ENCODE measurements at places on chromosomes 2 and 18.

GRCh38 chr18:78587096-78587495, 392.5 kb upstream of the SALL3 start:
- no peak for DNase-seq

DNA sequence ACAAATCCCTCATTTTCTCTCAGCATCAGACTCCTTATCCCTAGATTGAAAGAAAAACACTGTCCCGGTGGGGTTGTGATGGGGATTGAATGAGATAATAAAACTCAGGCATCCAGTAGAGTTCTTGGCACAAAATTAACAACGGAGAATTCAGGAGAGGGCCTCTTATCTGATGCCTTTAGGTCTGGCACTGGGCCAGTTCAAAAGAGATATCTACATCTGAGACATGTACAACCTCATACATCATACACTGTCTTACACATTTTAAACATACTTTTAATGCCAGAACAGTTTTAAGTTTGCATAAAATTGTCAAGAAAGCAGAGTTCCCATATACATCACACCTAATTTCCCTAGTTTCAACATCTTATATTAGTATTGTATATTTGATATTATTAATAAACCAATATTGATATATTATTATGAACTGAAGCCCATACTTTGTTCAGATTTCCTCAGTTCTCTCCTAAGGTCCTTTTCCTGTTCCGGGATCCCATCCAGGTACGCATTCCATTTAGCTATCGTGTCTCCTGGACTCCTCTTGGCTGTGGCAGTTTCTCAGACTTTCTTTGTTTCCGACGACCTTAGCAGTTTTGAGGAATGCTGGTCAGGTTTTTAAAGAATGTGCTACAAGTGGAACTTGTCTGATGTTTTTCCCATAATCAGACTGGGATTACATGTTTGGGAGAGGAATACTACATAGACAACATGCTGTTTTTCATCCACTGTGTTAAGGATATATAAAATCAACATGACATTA, 27.8 kb downstream of the NXPH2 start:
- DNase-seq, result no peak

DNA sequence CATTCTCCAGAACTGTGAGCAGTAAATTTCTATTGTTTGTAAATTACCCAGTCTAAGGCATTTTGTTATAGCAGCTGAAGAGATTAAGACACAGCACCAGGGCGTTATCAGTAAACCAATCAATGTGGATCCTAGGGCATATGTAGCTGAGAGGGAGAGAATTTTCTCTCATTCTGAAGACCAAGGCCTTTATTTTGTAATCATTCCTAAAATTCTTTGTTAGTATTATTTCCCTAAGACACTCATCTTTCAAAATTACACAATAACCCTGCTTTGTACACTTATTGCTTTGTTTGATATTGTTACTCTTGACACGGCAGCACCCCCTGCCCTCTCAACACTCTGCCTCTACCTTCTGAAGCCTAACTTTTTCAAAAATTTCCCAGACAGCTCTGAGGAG, 419.1 kb downstream of the SLC4A3 start:
- no peak for DNase-seq

- DNase-seq, result no peak
Observed at GRCh38 chr2:60872510-60872928, 8.9 kb upstream of the REL start.

DNA sequence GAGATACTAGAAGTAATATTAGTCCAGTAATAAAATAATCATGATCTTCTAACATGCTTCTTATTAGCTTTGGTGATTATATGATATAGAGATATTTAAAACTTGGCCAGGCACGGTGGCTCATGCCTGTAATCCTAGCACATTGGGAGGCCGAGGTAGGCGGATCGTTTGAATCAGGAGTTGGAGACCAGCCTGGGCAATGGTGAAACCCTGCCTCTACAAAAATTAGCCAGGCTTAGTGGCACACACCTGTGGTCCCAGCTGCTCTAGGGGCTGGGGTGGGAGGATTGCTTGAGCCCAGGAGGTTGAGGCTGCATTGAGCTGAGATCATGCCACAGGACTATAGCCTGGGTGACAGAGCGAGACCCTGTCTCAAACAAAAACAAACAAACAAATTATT, 87.0 kb downstream of the WDR7 start:
- DNase-seq, result peak; percentile 38

GRCh38 chr2:69436596-69436937, 668 bp downstream of the NFU1 start:
- DNase-seq, result no peak

All from NCI-H524 treated with DMSO at 0.1 percent for 48 hours (cell line).